Stimulated activated effector memory CD8-positive, alpha-beta T cell treated with anti-CD3 and anti-CD28 coated beads, Interleukin-12 subunit alpha, Interleukin-12 subunit beta, amount 100 ng/mL, for 72 hours (primary cell): ENCODE measurements at places on chromosomes 5 and 9.

DNA sequence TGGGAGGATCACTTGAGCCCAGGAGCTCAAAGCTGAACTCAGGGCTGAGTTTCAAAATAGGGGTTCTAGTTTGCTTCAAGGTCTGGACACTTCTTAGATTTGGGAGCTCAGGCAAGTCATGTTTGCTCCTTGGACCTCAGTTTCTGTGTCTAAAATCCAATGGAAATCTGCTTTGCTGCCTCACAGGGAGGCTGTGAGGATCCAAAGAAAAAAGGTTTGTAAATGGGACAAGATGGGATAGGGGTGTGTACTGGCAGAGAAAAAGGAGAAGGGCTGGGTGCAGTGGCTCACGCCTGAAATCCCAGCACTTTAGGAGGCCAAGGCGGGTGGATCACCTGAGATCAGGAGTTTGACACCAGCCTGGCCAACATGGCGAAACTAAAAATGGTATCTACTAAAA lies 39.6 kb upstream of the SH3PXD2B start:
- DNase-seq = no peak

GRCh38 chr5:150515446-150515845 lies 7.5 kb downstream of the NDST1 start:
- no peak for DNase-seq

GRCh38 chr5:9892696-9893095 lies 262.5 kb upstream of the TAS2R1 start:
- no peak for DNase-seq

- DNase-seq = no peak
These were observed 171.2 kb downstream of the SLC12A2 start for GRCh38 chr5:128254789-128255188.

GRCh38 chr5:41176952-41177351 lies 36.4 kb downstream of the C6 start:
- DNase-seq = no peak

DNA sequence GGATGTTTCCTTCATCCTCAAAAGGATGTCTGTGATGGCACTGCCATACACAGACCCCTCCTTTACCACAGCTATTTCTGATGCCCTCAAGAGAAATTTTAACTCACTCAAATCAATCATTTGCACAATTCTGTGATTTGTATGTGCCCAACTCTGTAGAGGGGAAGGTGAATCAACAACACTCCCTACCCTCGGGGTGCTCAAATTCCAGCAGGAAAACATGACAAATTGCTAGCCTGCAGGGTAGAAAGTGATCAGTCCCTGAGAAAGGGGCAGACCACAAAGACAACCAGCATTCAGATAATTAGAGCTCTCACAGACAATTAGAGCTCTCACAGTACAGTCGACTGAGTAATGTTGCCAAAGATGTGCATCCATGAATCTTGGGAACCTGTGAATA lies 45.3 kb upstream of the FOXE1 start:
- no peak for DNase-seq

- no peak for DNase-seq
These were observed 50.7 kb upstream of the TNFSF8 start for GRCh38 chr9:114981063-114981462.

GRCh38 chr5:130871346-130872086 lies 293.5 kb downstream of the HINT1 start:
- DNase-seq = peak; percentile 40

DNA sequence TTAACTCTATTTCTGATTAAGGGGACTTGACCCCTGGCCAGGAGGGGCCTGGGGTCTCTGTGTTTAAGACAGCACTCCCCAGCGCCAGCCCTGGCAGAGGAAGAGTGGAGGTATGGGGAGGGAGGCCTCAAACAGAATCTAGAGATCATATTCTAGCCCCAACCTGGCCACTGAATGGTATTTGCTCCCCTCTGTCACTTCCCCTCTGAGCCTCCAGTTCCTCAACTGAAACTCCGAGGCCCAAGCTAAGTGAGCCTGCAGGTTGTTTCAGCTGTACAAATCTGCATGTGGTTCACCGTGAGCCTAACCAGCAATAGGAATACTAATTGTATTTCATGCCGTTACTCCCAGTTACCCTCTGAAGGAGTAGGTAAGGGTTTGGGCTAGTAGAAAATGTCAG lies 36.0 kb downstream of the ANP32B start:
- no peak for DNase-seq

- DNase-seq = no peak
These were observed 1326.8 kb downstream of the PTPRD start for GRCh38 chr9:9286001-9286400.

- no peak for DNase-seq
These were observed 377.6 kb downstream of the DNAH5 start for GRCh38 chr5:13566871-13567339.

GRCh38 chr9:125696106-125696647 lies 10.8 kb downstream of the MAPKAP1 start:
- no peak for DNase-seq

GRCh38 chr5:159807586-159807985 lies 108.7 kb upstream of the ADRA1B start:
- DNase-seq = no peak

GRCh38 chr5:170296935-170297588 lies 515 bp downstream of the LCP2 start:
- no peak for DNase-seq

DNA sequence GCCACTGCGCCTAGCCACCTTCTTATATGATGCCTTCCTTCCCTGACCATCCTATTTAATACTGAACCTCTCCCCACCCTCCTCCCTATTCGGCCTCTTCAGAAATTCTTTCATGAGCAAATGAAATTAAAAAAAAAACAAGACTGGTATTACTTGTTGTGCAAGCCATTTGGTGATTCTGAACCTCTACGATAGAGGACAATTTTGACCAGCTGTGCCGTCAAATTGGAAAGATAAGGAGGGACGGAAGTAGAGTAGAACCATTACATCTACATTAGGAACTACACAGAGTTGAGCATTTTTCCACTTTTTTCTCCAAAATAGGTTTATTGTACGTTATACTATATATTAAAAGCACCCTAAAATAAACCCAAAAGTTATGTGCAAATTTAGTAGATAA lies 2.9 kb downstream of the DHX29 start:
- DNase-seq = no peak

GRCh38 chr9:79215821-79216220 lies 355.9 kb upstream of the TLE4 start:
- no peak for DNase-seq

DNA sequence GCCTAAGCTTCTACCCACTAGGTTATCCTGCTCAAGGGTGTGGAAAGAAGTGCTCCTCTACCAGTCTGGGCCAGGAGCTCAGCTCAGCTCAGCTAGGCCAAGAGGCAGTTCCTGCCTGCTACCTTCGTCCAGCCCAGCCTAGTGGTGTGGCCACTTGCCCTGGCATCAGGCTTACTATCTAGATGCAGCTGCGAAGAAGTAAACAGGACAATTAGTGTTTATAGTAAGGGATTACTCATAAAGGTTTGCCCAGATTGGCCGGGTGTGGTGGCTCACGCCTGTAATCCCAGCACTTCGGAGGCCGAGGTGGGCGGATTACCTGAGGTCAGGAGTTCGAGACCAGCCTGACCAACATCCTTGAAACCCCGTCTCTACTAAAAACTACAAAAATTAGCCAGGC lies 12.8 kb upstream of the SPATA24 start:
- DNase-seq = no peak

DNA sequence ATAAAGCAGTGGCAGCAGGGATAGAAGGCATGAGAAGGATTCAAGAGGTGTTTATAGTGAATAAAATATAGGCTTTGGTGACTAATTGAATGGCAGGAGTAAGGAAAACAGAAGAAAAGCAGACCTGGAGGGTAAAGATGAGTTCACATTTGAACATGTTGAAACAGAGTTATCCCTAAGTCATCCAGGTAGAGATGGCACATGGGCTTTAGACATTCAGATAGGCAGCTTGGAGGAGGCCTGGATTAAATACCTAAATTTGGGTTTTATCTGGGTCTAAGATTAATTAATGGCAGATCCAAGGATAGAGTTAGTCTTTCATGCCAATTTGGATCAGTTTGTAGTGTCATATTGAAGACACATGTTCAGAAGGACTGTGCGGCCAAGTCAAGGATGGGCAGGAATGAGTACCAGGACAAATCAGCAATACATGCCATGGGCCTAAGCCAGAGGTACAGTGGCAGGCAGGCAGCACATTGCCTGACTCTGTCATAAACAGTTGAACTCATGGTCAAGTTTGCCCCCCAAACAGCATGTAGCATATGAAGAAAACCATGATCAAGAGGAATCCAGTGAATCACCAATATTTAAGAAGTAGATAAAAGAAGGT lies 115.5 kb upstream of the SLC12A2 start:
- no peak for DNase-seq

GRCh38 chr5:117594166-117594565 lies 1019.5 kb upstream of the SEMA6A start:
- DNase-seq = no peak

- no peak for DNase-seq
These were observed 1.9 kb downstream of the MACROH2A1 start for GRCh38 chr5:135397084-135397483.

- no peak for DNase-seq
These were observed 42.4 kb downstream of the FYB1 start for GRCh38 chr5:39176759-39177630.

DNA sequence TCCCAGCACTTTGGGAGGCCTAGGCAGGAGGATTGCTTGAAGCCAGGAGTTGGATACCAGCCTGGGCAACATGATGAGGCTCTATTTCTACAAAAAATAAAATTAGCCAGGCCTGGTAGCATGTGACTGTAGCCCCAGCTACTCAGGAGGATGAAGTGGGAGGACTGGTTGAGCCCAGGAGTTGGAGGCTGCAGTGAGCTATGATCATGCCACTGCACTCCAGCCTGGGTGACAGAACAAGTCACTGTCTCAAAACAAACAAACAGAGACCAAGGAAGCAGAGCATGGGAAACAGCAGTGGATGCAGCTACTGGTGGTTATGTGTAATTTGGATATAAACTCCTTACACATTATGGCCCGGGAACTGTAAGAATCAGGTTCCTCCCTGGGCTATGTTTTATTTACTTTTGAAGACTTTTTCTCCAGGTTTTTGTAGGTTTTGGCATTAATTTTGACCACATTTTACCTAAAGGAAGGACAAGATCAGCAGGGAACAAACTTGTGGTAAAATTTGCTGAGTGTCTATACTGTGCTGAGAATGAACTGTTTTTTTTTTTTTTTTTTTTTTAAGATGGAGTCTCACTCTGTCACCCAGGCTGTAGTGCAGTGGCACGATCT lies 8.3 kb downstream of the KIF2A start:
- no peak for DNase-seq

- no peak for DNase-seq
These were observed 214.1 kb upstream of the MEF2C start for GRCh38 chr5:89097103-89097502.

GRCh38 chr9:98363644-98364043 lies 108.2 kb upstream of the TBC1D2 start:
- DNase-seq = no peak

- DNase-seq = no peak
These were observed 249.4 kb upstream of the TRIM32 start for GRCh38 chr9:116437411-116438370.

DNA sequence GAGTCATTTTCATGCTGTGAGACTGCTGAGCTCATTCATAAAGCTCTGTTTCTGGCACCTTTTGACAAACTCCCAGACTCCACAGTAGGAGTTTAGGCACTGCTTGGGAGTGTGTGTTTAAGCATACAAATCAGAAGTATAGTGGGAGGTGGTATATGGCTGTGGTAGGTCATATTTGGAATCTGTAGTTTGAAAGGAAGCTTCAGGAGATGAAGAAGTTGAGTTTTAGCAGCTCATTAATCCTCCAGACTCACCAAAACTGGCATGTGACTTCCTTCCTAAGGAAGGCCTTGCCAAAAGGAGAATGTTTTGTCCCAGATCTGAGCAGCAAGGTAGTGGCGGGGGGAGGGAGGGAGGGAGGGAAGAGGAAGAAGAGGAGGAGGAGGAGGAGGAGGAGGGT lies 52.8 kb downstream of the SAXO1 start:
- no peak for DNase-seq

DNA sequence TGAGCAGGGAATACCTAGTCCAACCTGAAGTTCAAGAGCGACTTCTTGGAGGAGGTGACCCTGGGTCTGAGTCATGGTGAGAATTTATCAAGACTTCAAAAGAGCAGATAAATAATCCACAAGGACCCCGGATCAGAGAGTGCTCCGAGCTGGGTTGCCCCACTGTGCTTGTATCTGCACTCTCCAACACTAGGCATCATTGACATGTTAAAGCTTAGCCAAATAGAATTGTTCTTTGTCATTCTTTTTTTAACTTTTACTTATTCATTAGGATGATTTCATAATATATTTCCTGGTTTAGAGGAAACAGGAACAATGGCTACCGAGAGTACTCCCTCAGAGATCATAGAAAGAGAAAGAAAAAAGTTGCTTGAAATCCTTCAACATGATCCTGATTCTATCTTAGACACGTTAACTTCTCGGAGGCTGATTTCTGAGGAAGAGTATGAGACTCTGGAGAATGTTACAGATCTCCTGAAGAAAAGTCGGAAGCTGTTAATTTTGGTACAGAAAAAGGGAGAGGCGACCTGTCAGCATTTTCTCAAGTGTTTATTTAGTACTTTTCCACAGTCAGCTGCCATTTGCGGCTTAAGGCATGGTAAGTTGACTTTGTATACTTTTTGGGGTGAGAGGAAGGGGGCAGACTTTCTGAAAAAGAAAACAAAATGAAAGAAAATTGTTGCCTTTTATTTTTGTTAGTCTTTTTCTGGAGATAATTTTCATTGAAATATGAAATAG lies at the start of gene CARD6:
TSS of gene CARD6 (plus strand) at position 300 of the 738 bp plus-strand sequence. CDS start at position 316, 16 bp downstream.
- no peak for DNase-seq

DNA sequence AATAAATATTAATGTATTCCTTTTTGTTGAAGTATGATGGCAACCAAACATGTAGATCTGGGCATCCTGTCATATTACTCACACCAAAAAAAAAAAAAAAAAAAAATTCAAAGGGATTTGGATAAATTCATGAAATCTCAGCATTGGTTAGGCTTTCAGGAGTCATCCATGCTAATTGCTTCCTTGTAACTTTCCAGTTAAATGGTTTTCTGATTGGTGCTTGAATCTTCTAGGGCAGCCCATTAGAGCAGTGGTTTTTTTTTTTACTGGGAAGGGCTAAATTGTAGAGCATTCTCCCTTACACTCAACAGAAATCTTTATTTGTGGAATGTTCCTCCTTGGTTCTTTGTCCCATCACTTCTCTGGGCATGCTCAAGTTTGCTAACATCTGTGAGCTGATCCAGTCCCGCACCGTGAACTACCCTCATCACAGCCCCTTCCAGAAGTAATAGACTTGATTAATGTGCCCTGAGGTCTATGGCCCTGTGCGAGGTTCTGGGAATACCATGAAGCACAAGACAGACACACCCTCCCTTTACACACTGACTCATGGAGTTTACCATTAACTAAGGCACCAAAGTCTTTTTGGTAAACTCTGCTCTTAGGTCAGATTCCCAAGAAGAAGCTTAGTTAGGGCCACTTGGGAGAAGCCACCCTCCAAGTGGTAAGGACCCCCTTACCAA lies 56.0 kb downstream of the RGS3 start:
- DNase-seq = no peak

GRCh38 chr5:35319333-35320002 lies 89.2 kb upstream of the PRLR start:
- peak; percentile 16 for DNase-seq

DNA sequence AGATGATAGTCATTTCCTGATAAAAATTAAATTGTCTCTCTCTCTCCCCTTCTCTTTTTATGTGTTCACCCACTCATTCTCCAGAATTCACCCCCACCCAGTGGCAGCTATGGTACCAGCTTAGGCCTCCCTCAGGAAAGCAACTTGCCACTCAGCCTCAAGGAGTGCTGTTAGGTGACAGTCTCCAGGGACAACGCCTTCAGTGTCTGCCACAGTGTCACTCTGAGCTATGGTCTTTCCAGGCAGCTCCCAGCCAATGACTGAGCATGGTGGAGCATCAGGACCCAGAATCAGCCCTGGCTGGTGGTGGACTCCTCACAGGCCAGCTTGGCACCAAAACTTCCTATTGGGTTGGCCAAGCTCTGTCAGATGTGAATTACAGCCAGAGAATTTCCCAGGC lies 140.9 kb upstream of the PIK3R1 start:
- DNase-seq = no peak
